NCI-H2029 (cell line): ENCODE measurements at places on chromosomes 12 and 14.
A peak's percentile ranks its signal among the peaks of the same experiment; 100 is the strongest.

DNA sequence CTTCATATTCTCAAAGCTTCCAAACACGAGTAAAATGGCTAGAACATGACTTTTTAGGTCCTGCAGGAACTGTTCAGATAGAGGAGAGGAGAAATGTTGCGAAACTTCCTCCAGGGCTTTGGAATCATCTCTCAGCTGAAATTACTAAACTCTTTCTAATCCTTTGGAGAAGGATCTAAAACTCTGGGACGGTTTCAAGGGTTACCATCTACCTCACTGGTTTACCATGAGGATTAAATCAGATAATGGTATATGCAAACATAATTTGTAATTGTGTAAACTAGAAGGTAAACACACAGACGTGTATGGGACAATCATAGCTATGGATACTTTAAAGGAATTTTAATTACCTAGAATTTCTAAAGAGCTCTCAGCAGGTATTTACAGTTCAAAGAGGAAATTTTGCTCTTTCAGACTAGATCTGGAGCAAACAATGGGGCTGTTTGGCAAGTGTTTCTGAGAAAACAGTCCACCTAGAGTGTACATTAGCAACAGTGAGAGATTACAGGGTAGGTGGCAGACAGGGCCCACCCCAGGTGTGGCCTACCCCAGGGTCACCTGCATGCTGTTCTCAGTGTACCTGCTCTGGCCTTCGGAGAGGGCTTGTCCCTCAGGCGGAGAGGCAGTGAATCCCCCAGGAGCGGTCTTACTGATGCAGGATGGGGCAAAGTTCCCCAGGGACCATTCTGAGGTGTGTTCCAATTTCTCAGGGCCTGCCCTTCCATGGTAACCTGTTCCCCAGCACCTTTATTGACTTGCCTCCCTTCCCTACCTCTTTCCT, 124.7 kb upstream of the MAX start:
- no peak for DNase-seq

DNA sequence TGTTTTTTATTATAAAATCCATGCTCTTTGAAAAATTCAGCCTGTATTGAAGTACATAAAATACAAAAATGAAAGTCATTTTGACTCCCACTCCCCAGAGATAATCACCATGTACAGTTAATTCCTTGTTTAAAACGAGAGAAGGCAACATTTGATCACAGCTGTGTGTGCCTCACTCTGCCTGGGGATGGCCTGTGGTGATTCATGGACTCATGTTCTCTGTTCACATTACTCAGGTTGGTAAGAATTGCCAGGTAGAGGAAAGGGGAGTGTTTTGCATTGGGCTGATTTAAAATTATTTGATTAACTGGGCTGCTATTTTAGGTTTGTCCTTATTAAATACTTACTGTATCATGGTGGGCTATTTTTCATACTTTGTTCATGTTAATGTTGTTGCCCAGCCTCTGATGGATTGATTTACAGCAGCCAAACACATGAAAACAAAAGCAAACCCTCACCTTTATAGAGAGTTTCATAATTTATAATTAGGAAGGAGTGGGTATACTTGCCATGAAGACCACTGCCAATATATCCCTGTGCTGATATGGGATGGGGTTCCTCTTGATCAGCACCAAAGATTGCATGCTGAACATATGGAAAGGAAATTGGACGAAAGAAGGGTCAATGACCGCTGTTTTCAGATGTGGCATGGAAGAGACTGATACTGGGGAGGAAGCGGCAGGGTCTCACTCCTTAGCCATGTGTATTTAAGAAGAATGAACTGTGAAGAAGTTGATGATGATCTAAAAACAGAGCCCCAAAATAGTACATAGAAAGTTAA, 3.0 kb downstream of the ZBTB1 start:
- DNase-seq = no peak

- peak; percentile 94 for DNase-seq
These were observed at the start of gene CPSF6 for GRCh38 chr12:69239352-69239921. Gene CPSF6, plus strand, starts transcription at chr12:69239569. Its CDS starts 78 bp downstream, at chr12:69239647.

DNA sequence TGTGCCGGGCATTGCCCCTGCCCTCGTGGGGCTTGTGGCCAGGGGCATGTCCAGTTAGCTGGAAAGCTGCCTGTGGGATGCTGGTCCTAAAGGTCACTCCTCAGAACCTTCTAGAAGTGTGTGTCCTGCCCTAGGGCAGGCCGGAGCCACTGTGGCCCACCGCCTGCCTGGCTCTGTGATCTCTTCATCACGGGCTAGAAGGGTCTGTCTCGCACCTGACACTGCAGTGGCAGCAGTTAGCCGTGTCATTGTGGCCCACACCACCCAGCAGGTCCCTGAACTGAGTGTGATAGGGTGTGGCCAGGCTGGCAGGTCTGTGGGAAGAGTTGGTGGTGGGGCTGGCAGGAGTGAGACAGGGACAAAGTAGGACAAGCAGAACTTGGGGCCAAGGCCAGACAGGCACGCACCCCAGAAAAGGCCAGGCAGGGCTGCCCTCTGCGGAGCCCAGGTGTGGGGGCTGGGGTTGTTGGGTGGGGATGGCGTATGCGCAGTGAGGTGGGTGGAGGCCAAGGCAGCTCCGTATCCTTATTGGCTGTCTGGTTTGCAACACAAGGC, 41.2 kb downstream of the ADGRD1 start:
- DNase-seq = no peak

DNA sequence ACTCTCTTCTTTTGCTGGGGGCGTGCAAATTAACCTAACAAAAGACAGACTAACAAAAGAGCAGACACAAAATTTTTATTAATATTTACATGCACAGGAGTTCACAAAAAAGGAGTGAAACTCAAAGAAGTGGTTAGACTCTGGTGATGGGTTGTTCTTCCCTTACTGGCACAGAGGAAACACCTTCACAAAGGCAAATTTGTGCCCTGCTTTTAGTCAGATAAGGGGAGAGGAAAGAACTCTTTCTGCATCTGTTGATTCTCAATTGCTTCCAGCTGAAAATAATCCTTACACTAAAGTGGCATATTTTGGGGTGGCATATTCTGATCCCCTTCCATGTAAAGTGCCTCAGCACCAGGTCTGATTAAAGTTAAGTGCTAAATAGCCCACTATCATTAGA, 190.2 kb upstream of the AMIGO2 start:
- DNase-seq = no peak

- DNase-seq = no peak
These were observed 144.6 kb upstream of the CDKN3 start for GRCh38 chr14:54252072-54252730.

DNA sequence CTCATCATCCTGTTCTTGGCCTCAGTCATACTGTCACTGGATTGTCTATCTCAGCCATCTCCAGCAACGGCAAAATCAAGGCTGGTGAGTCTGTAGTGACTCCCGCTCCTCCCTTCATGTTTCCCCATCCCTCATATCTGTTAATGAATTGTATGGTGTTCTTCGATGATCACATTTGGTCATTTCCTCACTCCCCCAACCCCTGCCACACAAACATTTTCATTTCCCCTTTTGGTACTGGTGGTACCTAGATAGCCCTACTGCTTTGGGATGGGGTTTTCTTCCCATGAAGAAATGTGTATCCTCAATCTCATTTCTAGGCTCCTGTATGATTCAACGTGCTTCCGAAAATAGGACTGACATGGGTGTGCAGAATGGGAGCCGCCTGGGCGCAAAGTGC, 2.7 kb upstream of the KLHL33 start:
- DNase-seq = no peak

DNA sequence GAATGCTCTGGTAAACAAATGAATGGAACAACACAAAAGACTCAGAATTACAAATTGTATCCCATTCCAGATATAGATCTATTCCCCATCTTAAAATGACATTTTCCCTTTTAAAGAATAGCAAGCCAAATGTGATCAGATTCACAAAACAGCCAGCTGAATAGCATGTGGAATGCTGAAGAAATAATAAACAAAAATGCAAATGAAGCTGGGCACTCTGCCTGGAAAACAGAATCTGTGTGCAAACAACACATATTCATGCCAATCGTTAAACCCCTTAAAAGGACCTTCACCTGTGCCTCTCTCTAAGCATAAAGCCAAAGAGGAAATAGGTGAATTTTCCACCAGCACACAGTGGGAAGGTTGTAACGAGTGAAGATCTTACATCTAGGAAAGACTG, 67.9 kb upstream of the PDZRN4 start:
- DNase-seq = peak; percentile 68

- DNase-seq = peak; percentile 29
These were observed at the start of gene B4GALNT3 for GRCh38 chr12:459430-460258. Gene B4GALNT3, plus strand, starts transcription at chr12:459939. Its CDS starts 438 bp downstream, at chr12:460377.

GRCh38 chr12:102873077-102873476, 44.0 kb downstream of the PAH start:
- no peak for DNase-seq

- DNase-seq = peak; percentile 20
These were observed 8.0 kb upstream of the SLC17A8 start for GRCh38 chr12:100348657-100349454.

- DNase-seq = peak; percentile 4
These were observed 1.3 kb downstream of the DCAF5 start for GRCh38 chr14:69151458-69152180.

DNA sequence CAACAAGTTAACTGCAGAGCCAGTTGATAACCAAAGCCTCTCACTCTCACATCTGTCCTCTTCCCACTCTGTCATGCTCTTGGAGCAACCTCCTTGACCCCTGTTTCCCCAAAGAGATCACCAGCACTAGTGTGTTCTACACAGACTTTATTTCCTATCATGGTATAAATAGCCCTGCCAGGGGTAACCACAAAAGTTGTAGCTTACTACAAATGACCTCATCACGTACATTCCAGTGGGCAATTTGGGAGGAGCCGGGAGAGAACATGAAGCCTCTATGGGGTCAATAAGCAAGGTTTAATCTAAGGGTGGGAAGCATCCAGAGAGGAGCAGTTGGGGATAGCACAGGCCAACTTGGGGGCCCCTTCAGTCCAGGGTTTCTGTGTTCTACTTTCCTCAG, 186.5 kb downstream of the KCNA5 start:
- DNase-seq = no peak

GRCh38 chr12:104544836-104545235, 88.1 kb downstream of the CHST11 start:
- no peak for DNase-seq

DNA sequence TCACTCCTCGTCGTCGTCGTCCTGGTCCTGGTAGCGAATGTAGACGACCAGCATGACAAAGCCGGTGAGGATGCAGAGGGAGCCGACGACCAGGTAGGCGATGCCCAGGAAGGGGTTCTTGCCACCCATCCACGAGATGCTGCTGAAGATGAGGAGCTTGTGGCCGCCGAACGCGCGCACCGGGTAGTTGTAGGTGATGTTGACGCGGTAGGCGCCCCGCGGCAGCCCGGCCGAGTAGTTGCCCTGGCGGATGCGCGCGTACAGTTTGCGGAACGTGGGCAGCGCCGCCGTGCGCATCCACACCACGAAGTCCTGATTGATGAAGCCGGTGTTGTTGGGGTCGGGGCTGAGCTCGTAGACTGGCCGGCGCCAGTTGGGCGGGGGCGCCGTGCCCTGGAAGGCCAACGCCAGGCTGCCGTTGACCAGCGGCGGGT, 1.0 kb downstream of the TMEM30B start:
- DNase-seq = peak; percentile 67

- no peak for DNase-seq
These were observed 52.7 kb downstream of the TBX3 start for GRCh38 chr12:114631242-114631641.

DNA sequence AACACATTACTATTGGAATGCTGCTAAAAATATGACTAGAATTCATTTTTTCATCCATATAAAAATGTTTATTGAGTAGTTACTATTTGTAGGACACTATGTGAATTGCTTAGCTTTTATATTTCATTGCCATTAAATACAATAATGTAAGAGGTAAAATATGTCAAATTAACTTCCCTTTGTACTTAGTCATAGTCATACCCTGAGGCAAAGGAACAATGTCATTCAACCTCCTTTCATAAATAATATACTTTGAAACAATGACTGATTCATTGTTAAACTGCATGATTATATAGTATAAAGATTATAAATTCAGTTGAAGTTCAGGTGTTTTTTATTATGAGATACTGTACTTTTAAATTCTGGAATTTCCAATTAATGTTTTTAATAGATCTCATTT, 105.2 kb downstream of the GARIN6 start:
- DNase-seq = no peak

GRCh38 chr12:46343118-46343852, 29.3 kb downstream of the SLC38A2 start:
- DNase-seq = no peak

DNA sequence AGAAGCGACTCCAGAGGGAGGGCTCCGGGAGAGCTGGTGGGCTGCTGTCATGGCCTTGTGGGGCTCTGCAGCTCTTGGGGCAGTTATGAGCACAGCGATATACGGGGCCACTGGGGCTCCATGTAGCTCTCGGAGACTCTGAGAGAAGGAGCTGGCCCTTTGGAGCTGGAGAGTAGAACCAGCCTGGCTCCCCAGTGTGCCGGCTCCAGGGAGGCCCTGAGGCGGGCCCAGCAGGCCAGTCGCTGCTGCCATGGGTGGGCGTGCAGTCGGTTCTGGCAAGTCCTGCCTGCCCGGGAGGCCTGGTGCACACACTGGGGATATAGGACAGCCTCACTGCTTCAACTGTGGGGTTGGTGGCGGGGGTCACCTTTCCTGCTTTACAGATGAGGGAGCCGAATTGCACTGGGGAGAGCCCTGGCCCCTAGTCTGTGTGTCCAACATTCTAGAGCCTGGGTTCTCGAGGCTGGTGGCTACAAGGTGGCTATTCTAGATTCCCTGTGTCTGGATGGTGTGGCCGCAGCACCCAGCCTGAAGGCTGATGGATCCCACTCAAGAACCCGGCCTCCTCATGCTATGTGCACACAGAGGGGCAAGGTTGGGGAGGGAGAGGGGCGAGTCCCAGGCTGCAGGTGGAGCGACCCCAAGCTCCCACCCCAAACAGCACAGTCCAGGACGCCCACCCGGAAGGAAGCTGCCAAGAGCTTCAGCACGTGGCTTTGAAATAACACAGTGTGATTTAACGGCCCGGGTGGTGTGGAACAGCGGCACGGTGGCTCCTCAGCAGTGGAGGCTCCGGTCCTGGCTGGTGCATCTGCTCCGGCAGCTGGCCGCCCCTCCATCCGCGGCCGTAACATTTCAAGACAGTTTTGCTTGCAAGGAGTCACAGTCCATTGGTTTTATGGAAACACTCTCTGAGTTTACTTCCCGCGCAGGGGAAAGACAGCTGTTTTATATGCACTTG, 188.3 kb upstream of the C14orf180 start:
- no peak for DNase-seq

GRCh38 chr12:6428326-6428725, 16.4 kb upstream of the CD27 start:
- DNase-seq = no peak

- no peak for DNase-seq
These were observed 30.0 kb upstream of the GRIP1 start for GRCh38 chr12:66708704-66709456.
